ENCODE measurements at places on chromosomes 11 and 22.

- no peak for DNase-seq
These were observed 8.7 kb downstream of the PRDM11 start for GRCh38 chr11:45155058-45155551.

DNA sequence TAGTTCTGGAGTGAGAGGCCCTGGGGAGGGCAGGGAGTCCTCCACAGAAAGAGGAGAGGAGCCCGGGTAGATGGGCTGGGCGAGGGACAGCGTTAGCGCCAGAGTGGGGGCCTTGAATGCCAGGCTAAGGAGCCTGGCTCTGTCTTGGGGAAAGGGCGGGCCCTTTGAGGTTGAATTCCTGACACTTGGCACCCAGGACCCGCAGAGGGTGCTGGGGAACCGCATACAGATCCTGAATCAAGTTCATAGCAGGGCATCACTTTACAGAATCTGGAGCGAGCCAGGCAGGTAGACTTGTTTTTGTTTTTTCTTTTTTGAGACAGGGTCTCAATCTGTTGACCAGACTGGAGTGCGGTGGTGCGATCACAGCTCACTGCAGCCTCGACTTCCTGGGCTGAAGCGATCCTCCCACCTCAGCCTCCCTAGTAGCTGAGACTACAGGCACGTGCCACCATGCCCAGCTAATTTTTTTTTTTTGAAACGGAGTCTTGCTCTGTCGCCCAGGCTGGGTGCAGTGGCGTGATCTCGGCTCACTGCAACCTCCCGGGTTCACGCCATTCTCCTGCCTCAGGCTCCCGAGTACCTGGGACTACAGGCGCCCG is 6.1 kb downstream of the CARNS1 start:
- DNase-seq, result no peak

DNA sequence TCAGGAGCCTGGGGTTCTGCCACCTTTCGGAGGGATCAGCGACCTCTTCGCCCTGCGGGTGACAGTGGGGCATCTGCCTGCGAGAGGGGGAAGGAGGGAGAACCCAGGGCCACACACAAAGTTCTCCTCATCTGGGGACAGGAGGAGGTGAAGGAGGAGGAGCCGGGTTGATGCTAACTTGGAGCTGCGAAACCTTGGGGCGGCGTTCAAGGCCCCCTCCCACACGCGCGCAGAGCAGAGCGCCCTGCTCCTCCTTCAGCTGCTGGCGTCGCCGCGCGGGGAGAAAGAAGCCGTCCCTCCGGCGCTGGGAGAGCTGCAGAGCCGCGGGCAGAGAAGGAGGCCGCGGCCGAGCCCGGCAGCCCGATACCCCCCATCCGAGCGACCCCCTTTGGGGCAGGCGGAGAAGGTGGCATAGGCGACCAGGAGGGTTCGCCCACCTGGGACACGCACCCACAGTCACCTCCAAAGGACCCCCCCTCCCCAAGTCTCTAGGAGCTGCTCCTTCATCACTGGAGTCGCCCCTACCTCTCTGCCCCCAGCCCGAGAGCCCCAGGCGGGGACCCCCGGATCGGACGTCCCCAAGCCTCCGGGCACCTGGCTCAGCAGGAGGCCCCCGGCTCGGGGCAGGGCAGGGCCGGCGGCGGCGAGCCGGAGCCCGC is at the start of gene RASD2:
TSS of gene RASD2 (plus strand) at position 237 of the 659 bp plus-strand sequence. CDS start 5,979 bp downstream, outside the sequence.
- peak; percentile 65 for DNase-seq

GRCh38 chr11:33059331-33060007 is 20.1 kb downstream of the TCP11L1 start:
- no peak for DNase-seq

DNA sequence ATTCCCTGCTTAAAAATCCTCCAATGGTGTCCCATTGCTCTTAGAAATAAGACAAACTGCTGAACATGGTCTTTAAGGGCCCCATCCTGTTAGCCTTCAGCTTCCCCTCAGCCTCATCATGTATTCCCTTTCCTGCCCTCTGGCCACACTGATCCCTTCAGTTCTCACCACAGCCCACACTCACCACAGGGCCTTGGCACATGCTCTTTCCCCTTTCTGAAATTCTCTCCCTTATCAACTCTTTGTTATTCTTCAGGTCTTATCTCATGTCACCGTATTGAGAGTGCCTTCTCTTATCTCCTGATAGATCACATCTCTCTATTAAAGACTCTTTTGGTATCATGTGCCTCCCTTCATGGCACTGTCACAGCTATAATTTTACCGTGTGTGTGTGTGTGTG is 167.8 kb upstream of the MPPED2 start:
- no peak for DNase-seq

GRCh38 chr11:12008790-12009616 is 577 bp upstream of the DKK3 start:
- peak; percentile 89 for DNase-seq

DNA sequence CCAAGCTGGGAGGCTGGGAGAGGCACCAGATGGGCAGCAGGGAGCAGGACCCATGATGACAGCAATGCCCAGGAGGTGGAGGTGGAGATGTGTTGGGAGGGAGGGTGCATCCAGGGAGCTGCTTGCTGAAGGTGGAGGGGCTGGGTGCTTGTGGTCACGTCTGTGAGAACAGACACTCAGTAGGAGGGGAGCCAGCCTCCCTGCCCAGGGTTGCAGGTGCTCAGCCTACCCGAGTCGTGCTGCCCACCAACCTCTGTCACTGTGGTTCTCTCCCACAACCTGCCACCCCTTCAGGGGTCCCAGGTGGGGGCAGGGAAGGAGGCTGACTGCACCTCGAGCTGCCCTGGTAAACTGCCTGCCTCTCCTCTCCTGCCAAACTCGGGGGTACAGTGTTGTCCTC is 5.5 kb downstream of the PRDX5 start:
- DNase-seq, result no peak

GRCh38 chr11:66541892-66542291 is 4.0 kb downstream of the ZDHHC24 start:
- DNase-seq, result no peak

GRCh38 chr11:81098471-81098870 is 1635.2 kb downstream of the FAM181B start:
- DNase-seq, result no peak

DNA sequence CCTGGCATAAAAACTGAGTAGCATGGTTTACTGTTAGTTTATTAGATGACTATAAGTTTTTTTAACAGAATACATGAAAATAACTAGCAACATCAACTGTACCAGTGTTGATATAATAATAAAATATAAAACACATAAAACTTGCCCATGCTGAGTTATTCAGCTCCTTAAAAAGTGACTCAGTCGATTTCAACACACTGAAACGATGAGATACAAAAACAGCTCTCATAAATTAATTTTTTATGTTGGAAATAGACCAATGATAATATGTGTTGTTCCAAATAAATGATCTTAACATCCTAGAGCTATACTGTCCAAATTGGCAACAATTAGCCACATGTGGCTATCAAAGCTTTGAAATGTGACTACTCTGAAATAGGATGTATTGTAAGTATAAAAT is 15.9 kb downstream of the PDGFD start:
- no peak for DNase-seq

DNA sequence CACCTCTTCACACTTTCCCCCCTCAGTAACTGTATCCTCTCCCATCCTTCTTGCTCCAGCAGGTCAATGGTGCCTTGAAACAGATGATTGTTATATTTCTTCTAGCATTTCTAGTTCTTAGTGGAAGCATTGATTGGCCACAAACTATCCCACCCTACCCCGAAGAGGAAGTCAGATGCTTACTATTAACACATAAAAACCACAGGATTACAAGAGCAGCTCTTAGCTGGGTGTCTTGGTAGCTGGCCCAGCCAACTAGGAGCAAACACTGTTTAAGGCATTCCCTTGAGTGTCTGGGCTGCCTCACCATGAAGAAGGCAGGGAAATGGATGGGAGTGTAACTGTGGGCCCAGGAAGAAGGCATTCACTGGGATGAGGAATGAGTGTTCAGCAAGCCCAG is 176.6 kb downstream of the GRIK4 start:
- DNase-seq, result no peak

DNA sequence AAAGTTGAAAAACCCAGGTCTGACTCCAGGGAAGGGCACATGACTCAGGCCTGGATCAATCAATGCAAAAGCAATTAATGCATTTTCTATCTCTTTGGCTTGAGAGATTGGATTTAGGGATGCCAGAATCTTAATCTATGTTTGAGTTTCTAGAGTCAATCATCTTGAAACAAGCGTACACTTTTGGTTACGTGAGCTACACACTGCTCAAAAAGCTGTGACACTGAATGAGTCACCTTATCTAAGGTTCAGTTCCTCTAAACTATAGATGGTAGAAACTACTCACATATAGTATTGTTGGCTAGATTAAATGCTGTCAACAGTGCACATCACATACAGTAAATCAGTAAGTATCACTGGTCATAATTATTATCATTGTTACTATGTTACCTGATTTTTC is 24.2 kb downstream of the MRE11 start:
- DNase-seq, result no peak

- DNase-seq, result no peak
These were observed 77.2 kb downstream of the PRSS23 start for GRCh38 chr11:86877503-86877902.

- DNase-seq, result no peak
These were observed 53.3 kb downstream of the FAR1 start for GRCh38 chr11:13721760-13722159.

DNA sequence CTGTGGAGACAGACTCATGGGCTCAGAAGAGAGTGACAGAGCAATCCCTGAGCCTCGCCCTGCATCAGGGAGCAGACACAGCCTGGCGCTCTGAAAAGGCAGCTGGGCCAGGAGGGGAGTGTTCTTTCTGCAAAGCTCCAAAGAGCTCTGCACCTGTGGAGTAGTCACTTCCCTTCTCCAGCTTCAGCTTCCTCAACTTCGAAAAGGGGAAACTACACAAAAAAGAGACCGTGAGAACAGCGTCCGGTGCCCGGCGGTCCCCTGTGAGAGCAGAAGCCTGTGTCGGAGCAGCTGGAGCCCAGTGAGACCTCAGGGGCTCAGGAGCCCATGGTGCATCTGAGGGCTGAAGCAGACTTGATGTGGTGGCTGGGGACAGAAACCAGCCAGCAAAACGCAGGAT is 35.1 kb downstream of the TP53I11 start:
- DNase-seq, result no peak

DNA sequence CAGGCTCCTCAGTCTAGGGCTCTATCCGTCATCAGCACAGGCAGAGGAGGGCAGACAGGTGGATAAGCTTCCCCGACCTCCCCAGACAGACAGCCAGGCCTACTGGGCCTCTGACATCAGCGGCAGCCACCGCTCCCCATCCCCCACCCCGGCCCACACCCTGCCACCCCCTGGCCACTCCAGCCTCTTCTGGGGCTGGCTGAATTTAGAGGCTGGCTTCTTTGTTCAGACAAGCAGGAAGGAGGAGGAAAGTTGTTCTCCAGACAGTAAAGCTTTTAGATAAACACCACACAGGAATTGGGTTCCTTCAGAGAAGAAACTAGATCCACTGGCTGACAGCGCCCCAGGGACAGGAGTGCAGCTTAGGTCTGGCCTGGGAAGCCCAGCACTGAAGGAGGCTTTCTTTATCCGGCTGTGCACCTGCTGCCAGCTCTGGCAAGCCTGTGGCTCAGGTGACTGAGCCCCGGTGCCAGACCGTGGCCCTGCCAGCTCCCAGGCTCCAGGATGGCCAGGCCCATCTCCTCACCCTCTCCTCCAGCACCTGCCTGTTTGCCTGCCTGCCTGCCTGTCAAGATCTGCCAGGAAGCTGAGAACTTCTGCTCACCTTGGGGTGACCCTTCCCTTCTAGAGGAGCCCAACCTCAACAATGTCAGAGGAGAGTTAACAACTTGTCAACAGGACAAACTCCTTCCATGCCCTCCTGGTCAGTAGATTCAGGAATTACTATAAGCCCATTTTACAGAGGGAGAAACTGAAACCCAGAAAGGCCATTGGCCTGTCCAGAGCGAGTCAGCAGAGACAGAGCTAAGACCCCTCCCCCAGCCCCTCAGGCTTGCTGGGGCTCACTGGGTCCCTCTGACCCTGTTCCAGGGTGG is 44.0 kb upstream of the KLHL35 start:
- DNase-seq, result no peak

DNA sequence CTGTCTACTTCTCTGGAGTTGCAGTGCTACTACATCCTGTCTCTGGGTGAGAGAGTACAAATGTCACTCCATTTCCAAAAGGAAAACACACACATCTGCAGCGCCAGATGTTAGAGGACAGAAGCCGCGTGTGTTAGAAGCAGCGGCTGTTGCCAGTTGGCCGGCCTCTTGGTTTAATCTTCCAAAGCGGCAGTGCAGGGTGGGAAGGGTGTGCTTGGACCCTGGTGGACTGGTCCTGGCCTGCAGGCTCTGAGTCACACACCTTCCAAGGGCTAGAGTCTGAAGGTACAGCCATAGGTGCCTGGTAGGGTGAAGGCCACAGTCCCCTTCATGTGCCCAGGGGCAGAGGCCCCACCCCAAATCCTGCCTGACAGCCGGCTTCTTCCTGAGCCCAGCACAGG is 99.8 kb downstream of the CTTN start:
- no peak for DNase-seq

DNA sequence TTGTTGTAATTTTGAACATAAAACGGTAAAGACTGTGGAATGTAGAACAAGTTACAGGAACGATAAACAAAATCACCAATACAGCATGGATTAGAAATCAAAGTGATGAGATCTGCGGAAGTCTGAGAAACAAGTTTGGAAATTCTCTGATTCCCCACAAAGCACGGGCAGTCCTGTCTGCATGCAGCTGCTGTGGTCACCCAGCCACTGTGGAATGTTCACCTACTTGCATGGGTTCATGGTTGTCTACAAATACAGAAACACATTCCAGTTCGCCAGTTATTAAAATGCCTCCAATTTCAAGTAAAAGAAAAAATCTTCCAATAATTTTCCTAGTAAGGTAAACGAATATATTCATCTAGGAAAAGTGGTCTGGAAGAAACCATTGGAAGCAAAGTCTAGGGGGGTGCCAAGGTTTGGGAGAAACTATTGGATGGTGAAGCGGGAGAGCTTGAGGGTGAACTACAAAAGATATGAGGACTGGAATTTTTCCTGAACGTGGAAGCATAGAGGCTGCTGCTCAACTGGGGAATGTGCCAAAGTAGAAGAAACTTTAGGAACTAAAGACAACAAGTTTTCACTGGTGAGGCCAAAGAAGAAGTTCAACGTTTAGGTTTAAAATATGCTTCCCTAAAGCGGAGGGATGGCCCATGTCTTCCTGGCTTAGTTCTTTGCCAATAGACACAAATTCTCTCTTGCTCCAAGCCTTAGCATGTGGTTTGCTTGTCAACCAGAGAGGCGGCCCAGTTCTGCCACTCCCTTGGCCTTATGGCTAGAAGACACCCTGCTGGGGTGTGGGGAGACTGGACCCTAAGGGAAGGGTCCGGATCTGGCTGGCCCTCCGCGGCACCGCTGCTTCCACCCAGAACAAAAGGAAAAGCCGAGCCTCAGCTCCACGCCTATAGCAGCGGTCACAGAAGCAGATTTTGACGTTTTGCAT is 70.2 kb downstream of the CTTN start:
- DNase-seq, result no peak

Data from H9 (cell line).